ENCODE measurements at places on chromosomes 7 and 10. TPM values are rescaled to one million over a fixed set of nuclear protein-coding genes. Genes with fewer than 3 reads are reported as not detected.

Gene GIMAP1
- total RNA-seq: 14.1 TPM

GRCh38 chr7:51054231-51054630 is 262.4 kb downstream of the COBL start:
- no peak for DNase-seq

DNA sequence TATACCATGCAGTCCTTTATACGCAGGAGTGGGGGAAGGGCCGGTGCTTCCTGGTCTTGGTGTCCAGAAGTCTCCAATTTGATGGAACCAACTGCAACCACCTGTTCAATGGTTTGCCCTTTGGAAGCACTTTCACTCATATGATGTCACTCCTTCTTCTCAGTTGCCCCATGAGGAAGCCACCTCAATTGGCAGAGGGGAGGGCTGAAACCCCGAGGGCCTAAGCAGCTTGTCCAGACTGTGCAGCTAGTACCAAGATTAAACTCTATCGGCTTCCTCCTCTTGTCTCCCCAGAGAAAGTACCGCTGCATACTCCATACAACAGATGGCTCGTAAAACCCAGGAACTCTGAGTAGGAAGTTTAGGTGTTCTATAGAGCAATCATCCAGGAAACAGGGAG is 789.4 kb downstream of the TYW1 start:
- DNase-seq: no peak

DNA sequence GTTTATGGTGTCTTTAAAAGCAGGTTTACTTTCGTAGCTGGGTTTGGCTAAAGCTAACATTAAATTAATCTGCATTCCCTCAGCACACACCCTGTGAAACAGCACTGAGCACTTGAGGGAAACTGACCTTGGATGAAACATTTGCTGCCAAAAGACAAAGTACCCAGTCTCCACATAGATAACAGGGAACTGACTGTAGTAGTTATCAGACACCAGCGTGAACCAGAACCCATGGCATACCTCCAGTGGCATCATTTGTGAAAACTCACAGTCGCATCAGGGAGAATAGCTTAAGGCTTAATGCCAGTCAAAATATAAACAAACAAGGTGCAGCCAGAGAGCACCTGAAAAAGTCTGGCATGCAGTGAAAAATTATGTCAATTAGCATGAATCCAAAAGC is 357.8 kb upstream of the C7orf33 start:
- no peak for DNase-seq

DNA sequence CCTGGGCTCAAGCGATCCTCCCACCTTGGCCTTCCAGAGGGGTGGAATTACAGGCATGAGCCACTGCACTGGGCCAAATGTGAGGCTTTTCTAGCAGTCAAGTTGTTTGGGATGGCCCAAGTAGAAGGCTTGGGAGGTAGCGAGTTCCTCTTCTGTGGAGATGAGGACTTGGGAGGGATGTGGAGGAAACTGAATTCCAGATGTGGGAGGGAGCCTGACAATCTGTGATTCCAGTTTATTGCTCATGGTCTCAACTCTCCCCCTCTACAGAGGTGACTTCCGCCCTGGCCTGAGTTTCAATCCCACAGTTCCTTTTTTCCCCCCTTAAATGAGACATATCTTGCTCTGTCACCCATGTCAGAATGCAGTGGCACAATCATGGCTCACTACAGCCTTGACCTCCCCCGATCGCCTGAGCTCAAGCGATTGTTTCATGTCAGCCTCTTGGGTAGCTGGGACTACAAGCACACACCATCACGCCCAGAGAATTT is 3.4 kb downstream of the STYXL1 start:
- DNase-seq: no peak

- DNase-seq: no peak
Observed at GRCh38 chr10:48416584-48417232, 110.2 kb downstream of the MAPK8 start.

DNA sequence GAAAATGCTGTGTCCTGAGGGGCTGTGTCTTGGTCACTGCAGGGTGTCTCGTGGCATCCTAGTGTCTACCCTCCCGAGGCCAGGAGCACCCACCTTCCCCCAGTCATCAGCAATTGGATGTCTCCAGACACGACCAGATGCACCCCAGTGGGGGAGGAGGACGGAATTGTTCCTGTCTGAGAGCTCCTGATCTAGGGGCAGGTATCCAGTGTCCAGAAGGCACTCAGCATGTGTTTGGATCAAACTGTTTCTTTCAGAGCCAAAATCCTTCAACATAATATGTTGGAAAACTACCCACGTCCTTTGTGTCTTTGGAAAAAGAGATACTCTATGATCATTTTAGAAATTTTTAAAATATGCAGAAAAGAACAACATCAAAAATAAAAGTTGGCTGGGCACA is 16.9 kb downstream of the PRKRIP1 start:
- DNase-seq: no peak

Gene PRR15
- total RNA-seq: not detected

GRCh38 chr10:126065751-126066377 is 169.5 kb downstream of the FANK1 start:
- no peak for DNase-seq

DNA sequence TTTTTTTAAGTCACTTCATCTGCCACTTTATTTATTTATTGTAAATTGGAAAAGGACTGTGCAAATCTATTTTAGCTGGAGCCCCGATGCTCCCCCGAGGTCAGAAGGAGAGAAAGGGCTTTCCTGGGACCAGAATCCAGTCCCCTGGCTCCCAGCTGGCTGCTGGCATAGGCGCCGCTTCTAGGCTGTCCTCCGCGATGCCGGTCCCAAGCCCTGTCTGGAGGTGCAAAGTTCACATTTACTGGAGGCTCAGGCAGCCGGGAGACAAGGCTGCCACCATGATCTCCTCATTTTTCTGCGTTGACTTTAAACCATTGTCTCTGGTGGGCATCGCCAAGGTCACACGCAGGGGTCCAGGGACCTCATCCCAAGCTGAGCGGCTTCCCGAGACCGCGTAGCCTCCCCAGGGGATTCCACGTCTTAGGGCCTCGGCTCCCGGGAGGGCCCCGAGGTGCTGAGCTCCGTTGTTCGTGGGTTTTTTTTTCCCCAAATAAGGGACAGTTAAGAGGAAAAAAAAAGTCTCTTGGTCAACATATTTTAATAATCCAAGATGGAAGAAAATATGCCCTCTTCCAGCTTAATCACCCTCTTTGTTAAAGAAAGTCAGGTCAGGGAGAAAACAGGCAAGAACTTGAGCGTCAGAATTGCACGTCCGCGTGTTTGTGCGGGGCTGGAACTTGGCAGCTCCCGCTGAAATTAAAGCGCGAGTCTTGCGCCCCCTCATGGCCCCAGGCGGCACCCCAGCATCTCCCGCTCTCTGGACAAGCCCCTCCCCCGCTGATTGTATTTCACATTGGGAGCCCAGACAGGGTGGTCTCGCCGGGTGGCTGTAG is 11.9 kb downstream of the RGR start:
- DNase-seq: no peak

GRCh38 chr10:72058989-72059842 is 29.1 kb downstream of the SPOCK2 start:
- no peak for DNase-seq

Gene NPY4R
- not detected for total RNA-seq

Gene SCIN
- not detected for total RNA-seq

- no peak for DNase-seq
Observed at GRCh38 chr10:13670311-13670710, 83.5 kb downstream of the PRPF18 start.

Gene BICC1
- total RNA-seq: not detected

DNA sequence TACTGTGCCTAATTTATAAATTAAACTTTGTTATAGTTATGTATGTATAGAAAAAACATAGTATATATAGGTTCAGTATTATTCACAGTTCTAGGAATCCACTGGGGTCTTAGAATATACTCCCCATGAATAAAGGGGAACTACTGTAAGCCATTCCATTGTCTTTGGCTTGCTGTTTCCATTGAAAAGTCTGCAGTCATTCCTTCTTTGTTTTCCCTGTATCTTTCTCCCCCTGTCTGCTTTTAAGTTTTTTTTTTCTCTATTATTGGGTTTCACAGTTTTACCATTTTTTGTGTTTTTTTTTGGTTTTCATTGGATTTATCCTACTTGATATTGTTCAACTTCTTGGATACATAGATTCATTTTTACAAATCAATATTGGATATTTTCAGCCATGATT is 6.7 kb upstream of the PNLIP start:
- no peak for DNase-seq

Gene TEX47
- total RNA-seq: not detected

GRCh38 chr7:92769394-92769699 is 67.0 kb downstream of the CDK6 start:
- no peak for DNase-seq

Gene HMX3
- total RNA-seq: not detected

DNA sequence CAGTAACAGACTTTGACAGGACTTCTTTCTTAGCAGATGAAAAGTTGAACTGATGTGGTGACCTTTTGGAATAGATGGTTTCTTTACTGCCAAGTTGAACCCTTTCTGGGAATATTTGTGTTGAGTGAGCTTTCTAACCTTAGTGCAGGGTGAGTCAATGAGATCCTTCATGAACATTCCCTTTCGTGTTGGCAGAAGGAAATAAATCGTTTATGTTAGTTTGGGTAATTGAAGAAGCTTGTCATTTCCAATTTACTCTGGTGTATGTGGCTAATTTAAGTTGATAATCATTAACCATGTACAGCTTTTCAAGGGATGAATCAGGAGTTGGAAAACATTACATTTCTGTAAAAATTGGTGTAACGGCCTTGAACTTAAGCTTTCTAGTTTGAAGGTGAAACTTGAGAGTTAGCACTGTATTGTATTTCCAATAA is 43.4 kb downstream of the PTTG1IP2 start:
- DNase-seq: no peak

GRCh38 chr10:36254199-36254598 is 612.1 kb upstream of the FZD8 start:
- no peak for DNase-seq

Gene CHST15
- 0.26 TPM for total RNA-seq

GRCh38 chr10:130074639-130075038 is 36.0 kb downstream of the C10orf143 start:
- DNase-seq: no peak

Gene NKX1-2
- not detected for total RNA-seq

DNA sequence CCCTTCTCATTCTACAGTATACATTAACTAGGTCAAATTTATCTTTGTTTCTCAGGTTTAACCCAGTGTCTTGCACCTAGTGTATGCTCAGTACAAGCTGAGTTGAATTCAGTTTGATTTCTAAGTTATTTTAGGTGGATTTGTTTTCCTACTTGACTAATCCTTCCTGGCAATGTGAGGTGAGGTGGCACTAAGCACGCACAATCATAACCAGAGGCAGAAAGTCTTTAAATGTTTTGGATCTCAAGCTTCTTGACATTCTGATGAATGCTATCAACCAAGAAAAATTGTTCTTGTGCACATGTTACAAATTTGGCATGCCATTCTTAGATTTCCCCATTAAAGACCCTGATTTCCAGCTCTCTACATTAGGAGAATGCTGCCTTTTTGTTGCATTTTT is 3.2 kb downstream of the BZW2 start:
- no peak for DNase-seq

DNA sequence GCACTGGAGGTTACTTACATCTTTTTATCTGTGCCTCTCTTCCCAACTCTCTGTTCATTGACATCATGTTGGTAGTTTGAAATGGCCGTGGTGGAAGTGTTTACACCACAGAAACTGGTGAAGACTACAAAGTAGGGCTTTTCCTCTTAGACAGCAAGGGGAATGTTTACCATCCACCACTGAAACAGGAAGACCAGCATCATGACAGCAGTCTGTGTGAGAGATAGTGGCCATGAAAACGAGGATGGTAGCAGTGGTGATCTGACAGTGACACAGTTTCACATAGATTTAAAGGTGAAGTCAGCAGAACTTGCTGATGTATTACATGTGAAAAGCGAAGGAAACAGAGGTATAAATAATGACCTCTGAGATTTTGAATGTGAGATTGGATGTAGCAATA is 115.7 kb downstream of the CCDC71L start:
- no peak for DNase-seq
